Spleen (tissue), 13 donors: ENCODE measurements at places on chromosomes 1 and 21. TPM values are rescaled to one million over a fixed set of nuclear protein-coding genes. Genes with fewer than 3 reads are reported as not detected.

Gene PSRC1
- polyA plus RNA-seq: 3.5 TPM

DNA sequence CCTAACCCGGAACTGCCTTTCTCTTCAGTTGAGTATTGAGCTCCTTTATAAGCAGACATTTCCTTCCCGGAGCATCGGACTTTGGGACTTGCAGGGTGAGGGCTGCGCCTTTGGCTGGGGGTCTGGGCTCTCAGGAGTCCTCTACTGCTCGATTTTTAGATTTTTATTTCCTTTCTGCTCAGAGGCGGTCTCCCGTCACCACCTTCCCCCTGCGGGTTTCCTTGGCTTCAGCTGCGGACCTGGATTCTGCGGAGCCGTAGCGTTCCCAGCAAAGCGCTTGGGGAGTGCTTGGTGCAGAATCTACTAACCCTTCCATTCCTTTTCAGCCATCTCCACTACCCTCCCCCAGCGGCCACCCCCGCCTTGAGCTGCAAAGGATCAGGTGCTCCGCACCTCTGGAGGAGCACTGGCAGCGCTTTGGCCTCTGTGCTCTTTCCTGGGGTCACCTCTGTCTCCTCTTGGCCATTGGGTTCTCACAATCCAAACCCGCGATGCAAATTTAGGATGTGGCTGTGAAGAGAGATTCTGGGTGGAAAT lies 3.7 kb downstream of the OLIG2 start:
- H3K36me3 ChIP-seq: no peaks in the 10 kb centered on the region
- peaks cover 99% of the 10 kb centered on the region for H3K27me3 ChIP-seq
- no peak overlapping the region for H3K4me3 ChIP-seq
- H3K27ac ChIP-seq: no peak overlapping the region

DNA sequence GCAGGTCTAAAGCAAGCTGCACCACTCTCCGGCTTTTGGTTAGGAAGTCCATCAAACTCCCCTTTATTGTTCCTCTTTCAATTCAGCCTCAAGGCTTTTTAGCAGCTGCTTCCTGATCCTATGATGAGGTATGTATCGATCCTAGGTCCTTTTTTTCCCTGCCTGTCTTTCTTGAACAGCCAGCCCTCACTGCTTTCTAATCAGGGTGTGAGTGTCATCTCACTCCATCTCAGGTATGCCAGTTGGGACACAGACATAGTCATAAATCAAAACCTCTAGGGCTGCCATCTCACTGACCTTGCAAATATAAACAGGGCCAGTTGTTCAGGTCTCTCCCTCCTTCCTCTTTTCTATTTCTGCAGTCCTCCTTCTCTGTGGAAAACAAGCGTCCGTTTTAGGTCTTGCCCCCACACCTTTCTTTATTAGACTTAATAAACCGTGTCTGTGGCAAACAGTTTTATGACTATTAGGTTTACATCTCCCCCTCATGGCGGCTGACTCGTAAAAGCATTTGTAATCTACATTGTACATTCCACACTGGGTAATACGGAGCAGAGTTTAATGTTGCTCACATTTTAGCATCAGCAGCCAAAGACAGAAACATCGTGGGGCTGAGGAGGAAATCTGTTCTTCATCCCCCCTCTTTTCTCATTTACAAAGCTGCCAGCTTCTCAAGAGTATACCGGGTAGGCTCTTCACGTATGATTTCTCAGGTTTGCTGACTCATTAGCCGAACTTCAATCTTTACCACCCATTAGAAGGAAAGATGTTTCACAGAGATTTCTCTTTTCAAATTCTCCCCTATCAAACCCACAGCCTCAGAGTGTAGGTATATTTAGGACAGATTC lies 11.6 kb downstream of the STYXL2 start:
- no peak overlapping the region for H3K4me3 ChIP-seq
- H3K27me3 ChIP-seq: no peaks in the 10 kb centered on the region
- H3K36me3 ChIP-seq: no peaks in the 10 kb centered on the region
- H3K4me1 ChIP-seq: peaks cover 31% of the 10 kb centered on the region
- no peak overlapping the region for H3K27ac ChIP-seq
- no peak for DNase-seq

GRCh38 chr1:156726549-156727226 lies 1.6 kb upstream of the METTL25B start:
- DNase-seq: no peak
- H3K27ac ChIP-seq: peak overlapping the region; percentile 61
- H3K4me1 ChIP-seq: peaks cover 36% of the 10 kb centered on the region
- peak overlapping the region; percentile 3 for H3K4me3 ChIP-seq
- no peaks in the 10 kb centered on the region for H3K27me3 ChIP-seq

Gene ZNF687
- 9.8 TPM for polyA plus RNA-seq

Gene NR5A2
- polyA plus RNA-seq: 0.02 TPM

Gene OR2M7
- polyA plus RNA-seq: not detected

Gene PGLYRP3
- not detected for polyA plus RNA-seq

- peak overlapping the region; percentile 59 for H3K27ac ChIP-seq
- H3K4me1 ChIP-seq: peaks cover 23% of the 10 kb centered on the region
- no peak for DNase-seq
- H3K36me3 ChIP-seq: no peaks in the 10 kb centered on the region
- no peaks in the 10 kb centered on the region for H3K27me3 ChIP-seq
Measured at GRCh38 chr1:23629708-23630290, 61.8 kb upstream of the RPL11 start.

Gene TAS1R1
- 0.51 TPM for polyA plus RNA-seq

- no peak overlapping the region for H3K27ac ChIP-seq
- no peaks in the 10 kb centered on the region for H3K27me3 ChIP-seq
- no peak overlapping the region for H3K4me3 ChIP-seq
- DNase-seq: no peak
Measured at GRCh38 chr1:64873576-64873975, 92.8 kb downstream of the JAK1 start.

DNA sequence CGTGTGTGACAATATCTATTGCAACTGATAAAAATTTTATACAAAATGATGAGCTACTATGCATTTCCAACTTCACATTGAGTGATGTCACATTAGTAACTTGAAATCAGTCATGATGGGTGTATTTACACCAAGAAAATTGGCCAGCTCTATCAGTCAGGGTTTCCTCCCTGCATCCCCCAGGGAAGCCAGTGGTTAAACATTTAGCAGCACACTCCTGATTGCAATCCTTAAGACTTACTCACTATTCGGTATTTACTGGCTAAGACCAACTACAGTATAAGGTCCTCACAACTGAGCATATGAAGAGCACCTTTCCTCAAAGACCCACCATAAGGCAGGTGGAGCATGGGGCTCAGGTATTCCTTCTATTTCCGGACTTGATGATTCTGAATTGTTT lies 41.3 kb upstream of the PTGFRN start:
- no peaks in the 10 kb centered on the region for H3K4me1 ChIP-seq
- H3K27me3 ChIP-seq: no peaks in the 10 kb centered on the region
- H3K36me3 ChIP-seq: no peaks in the 10 kb centered on the region
- no peak overlapping the region for H3K27ac ChIP-seq
- no peak overlapping the region for H3K4me3 ChIP-seq

GRCh38 chr1:32216566-32216965 lies 5.6 kb downstream of the TMEM234 start:
- H3K36me3 ChIP-seq: peaks cover 36% of the 10 kb centered on the region
- peak overlapping the region; percentile 63 for H3K27ac ChIP-seq
- no peaks in the 10 kb centered on the region for H3K27me3 ChIP-seq
- no peak overlapping the region for H3K4me3 ChIP-seq
- peaks cover 49% of the 10 kb centered on the region for H3K4me1 ChIP-seq

GRCh38 chr1:174413632-174414031 lies 34.1 kb upstream of the GPR52 start:
- H3K27ac ChIP-seq: no peak overlapping the region
- no peak for DNase-seq
- H3K27me3 ChIP-seq: no peaks in the 10 kb centered on the region
- no peak overlapping the region for H3K4me3 ChIP-seq
- no peaks in the 10 kb centered on the region for H3K36me3 ChIP-seq

DNA sequence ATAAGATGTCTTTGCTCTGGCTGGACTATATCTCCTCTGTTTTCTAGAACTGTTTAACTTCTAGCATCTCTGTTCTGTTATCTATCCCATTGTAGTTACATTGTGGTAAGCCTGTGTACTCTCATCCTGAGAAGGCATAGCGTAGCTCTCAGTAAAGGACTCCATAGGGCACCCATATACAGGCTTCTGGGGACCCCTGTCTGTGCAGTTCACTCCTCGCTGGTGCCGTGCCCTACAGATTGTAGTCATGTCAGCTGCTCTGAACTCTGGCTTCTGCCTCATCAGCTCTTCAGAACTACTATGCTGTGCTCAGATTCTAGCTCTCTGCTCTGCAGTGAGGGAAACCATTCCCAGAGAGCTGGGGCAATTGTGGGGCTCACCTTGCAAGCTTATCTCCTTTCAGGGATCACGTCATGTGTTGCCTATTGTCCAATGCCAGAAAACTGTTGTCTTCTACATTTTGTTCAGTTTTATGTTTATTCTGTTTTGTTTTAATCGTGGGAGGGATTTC lies 181.3 kb upstream of the USP24 start:
- peaks cover 18% of the 10 kb centered on the region for H3K27me3 ChIP-seq
- DNase-seq: no peak
- no peaks in the 10 kb centered on the region for H3K36me3 ChIP-seq
- H3K4me3 ChIP-seq: no peak overlapping the region
- no peaks in the 10 kb centered on the region for H3K4me1 ChIP-seq

Gene RPTN
- not detected for polyA plus RNA-seq

Gene KAZN
- polyA plus RNA-seq: 33.5 TPM

- no peak overlapping the region for H3K27ac ChIP-seq
- no peaks in the 10 kb centered on the region for H3K27me3 ChIP-seq
- DNase-seq: no peak
- no peaks in the 10 kb centered on the region for H3K4me1 ChIP-seq
- no peak overlapping the region for H3K4me3 ChIP-seq
Measured at GRCh38 chr1:107523061-107523460, 382.2 kb downstream of the NTNG1 start.

DNA sequence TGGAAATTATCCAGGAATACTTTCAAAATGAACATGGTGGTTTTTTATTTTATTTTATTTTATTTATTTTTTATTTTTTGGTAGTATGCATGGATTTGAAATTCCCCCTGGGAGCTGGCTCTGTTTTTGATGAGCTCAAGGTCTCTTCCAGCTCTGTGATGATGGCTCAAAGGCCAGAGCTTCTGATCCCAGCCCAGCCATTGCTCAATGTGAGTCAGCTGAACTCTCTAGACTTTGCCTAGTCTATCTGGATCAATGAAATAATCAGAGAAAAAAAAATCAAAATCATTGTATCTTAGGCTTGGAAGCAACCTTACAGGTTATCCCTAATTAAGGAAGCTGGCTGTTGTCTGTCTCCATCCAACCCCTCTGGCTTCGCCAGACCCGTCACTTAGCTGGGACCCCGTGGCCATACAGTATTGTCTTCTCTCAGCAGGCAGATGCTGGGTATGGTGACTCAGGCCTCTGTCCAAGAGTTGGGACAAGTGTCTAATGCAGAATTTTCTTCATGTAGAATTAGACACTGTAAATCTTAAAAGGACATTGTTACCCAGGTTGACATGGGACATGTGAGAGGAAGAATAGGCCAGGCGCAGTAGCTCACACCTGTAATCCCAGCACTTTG lies 90.2 kb upstream of the LPGAT1 start:
- no peak overlapping the region for H3K27ac ChIP-seq
- H3K36me3 ChIP-seq: no peaks in the 10 kb centered on the region
- H3K4me1 ChIP-seq: peaks cover 5% of the 10 kb centered on the region
